ENCODE measurements at places on chromosomes 5 and 9. TPM values are rescaled to one million over a fixed set of nuclear protein-coding genes. Genes with fewer than 3 reads are reported as not detected.

The FBXL17 gene
- 9.4 TPM for polyA plus RNA-seq

The LHX3 gene
- polyA plus RNA-seq: not detected

The LCP2 gene
- polyA plus RNA-seq: not detected

The TMEM252 gene
- polyA plus RNA-seq: not detected

The GDF9 gene
- polyA plus RNA-seq: 0.49 TPM

The FRRS1L gene
- polyA plus RNA-seq: 0.54 TPM

The CDKN2B-AS1 gene
- polyA plus RNA-seq: not detected
